ENCODE measurements at places on chromosomes 3 and 15.

GRCh38 chr3:45921158-45922038 lies 21.9 kb upstream of the CXCR6 start:
- no peak for DNase-seq

DNA sequence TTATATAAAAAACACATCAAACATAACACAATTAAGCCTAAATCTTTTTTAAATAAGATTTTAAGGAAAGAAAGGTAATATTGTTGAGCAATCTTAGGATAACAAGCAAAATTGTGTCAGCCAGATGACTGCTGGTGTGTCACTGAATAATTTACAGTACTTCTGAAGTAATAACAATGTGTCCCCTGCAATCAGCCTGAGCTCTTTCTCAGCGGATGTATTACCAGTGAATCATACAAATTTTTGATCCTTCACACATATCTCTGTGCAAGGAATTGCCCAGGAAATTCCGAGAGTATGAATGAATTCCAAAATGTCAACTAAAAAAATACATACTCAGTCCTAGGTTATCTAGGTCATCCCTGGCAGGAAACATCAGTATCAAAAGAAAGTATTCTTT lies 76.6 kb upstream of the PTX3 start:
- DNase-seq = peak; percentile 93

- no peak for DNase-seq
Measured at GRCh38 chr3:60363817-60364216, 887.4 kb downstream of the FHIT start.

GRCh38 chr3:190481779-190482178 lies 32.1 kb upstream of the TMEM207 start:
- no peak for DNase-seq

GRCh38 chr3:105177576-105177975 lies 189.1 kb upstream of the ALCAM start:
- peak; percentile 51 for DNase-seq

DNA sequence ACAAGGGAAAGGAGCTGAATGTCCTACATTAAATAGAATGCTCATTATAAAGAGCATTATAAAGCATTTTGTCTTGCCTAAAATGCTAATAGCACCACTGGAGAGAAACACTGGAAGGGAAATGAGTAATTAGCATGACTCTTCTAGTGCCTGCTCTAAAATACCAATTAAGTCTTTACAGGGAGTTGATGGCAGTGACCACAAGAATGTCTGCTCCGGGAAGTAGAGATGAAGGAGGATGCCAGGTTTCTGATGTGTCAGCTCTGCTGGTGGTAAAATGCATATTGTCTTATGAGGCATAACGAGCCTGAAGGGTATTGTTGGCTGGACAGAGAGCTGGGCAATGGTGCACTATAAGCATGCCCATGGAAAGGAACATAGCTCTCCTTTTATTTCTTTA lies 49.5 kb downstream of the MYLK start:
- DNase-seq = peak; percentile 97

GRCh38 chr3:42499478-42499871 lies 3.0 kb upstream of the VIPR1 start:
- no peak for DNase-seq

- no peak for DNase-seq
Measured at GRCh38 chr3:93855401-93855800, 118.3 kb downstream of the PROS1 start.

DNA sequence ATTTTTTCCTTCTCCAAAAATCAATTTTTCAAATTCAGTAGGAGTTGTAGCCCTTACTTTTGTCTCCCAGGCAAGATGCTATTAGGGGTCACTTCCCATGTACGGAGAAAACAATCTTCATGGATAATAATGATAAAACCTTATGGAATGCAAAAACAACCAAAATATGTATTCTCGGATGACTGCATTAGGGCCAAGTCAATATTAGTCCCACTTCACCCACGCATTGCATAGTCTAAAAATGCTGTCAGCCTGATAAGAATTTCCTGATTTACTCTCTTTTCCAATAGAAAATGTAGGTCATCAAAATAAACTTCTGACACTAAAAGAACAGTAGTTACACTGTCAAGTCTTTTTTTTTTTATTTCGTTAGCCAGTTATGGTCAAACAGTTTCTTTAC lies 2.7 kb downstream of the VGLL3 start:
- peak; percentile 88 for DNase-seq

DNA sequence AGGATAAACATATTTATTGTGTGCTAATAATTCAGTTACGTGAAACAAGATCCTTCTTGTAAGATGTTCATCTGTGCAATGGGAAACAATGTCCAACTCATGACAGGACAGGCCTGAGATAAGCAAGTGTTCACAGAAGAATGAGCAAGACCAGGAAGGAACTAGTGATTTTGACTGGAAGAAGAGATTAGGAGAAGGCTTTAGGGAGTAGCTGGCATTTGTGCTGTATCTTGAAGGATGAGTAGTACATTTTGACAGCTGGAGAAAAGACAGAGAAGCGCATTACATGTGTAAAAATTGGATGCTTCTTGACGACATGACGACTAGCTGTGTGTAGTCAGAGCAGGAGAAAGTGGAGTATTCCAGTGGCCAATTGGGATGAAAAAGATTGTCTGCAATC lies 48.4 kb downstream of the GBE1 start:
- DNase-seq = no peak

- DNase-seq = peak; percentile 78
Measured at GRCh38 chr3:139122221-139122581, 77.5 kb upstream of the PRR23C start.

GRCh38 chr3:179318876-179319275 lies 4.0 kb upstream of the ZNF639 start:
- no peak for DNase-seq

Measured in fibroblast of skin of abdomen (primary cell).